Ecto neural progenitor cell (in vitro differentiated cells): ENCODE measurements at places on chromosomes 2 and 18.

GRCh38 chr2:106095478-106096298, 98.4 kb downstream of the UXS1 start:
- DNase-seq, result peak; percentile 32

- DNase-seq, result no peak
Observed at GRCh38 chr2:22056621-22057132, 932.9 kb downstream of the TDRD15 start.

GRCh38 chr18:27717816-27718215, 459.1 kb downstream of the CDH2 start:
- no peak for DNase-seq

DNA sequence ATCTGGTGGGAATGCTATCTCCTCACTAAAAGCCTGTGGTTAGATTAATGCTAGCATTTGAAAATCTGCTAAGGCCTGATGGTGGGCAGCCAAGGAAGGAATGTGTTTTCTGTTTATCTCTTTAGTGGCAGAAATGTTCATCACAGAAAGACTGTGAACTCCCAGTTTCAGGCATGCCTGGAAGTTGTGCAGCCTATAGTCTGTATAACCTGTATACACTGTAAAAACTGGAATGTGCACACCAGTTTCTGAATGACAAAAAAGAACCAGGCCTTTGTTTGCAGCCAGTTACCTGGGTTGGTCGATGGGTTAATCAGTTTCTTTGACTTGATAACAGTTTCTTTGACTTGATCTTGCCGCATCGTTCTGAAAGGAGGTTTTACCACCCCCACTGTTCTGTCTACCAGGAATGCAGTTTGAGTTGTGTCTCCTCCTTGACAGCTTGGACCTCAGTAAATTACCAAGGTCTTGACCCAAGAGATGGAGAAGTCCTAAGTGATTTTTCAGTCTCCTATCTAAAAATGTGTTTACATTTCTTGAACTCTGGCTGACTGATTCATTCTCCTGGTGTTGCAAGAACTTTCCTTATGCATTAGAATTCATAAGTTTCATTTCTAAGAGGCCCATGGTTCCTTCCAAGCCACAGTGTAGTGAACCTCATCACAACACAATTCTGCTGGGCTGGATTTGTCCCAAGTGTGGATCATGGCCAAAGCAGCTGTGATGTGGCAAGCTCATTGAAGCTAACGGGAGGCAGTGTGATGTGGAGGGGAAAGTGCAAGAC, 62.2 kb downstream of the KIAA2012 start:
- no peak for DNase-seq

DNA sequence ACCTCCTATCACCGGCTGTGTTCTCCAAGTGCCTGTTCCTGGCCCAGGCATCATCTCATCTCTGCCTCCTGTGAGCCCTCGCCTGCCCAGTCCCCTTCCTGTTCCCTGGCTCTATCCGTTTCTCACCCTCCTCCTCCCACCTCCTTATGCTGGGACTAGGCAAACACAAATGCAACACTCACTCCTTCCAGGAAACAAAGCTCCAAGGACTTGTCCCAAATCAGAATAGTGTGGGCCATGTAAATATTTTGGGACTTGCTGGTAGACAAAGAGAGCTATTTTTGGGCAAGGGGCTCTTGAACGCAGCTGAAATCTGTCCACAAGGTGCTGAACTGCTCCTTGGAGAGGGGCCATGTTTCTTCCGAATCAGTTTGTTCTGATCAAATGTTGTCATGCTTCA, 25.3 kb downstream of the MBP start:
- DNase-seq, result no peak

- no peak for DNase-seq
Observed at GRCh38 chr2:10356439-10356811, 53.7 kb downstream of the HPCAL1 start.
